SK-N-MC (cell line): ENCODE measurements at places on chromosomes 7 and 10.

DNA sequence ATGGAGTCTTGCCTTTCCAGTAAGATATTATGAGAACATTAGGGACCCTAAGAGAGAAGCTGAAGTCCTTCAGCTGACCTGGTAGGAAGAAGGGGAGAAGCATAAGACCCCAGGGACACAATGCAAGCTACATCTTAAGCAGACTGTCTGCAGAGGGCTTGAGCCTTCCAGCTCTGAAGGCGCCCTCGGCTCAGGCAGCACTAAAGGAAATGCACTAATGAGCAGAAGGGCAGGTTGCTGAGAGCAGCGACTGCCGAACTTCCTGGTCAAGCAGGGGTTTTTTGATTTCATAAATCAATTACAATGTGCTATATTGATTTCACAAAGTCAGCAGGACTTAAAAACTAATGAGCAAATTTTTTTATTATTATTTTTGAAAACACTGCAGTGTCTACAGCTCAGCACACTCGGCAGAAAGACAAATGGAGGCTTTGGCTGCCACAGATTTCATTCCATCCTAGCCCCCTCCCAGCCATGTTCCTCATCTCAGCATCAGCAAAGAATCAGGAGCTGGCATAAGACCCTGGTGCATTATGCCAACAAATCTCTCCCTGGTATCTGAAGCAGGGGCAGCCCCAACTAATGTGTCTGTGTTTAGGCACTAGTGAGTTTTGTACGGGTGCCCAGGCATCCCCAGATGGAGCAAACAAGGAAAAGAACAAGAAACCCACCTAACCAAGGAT is 57.1 kb downstream of the LRRTM3 start:
- DNase-seq: no peak

- DNase-seq: no peak
Measured at GRCh38 chr7:95772771-95773581, 622 bp downstream of the DYNC1I1 start.

DNA sequence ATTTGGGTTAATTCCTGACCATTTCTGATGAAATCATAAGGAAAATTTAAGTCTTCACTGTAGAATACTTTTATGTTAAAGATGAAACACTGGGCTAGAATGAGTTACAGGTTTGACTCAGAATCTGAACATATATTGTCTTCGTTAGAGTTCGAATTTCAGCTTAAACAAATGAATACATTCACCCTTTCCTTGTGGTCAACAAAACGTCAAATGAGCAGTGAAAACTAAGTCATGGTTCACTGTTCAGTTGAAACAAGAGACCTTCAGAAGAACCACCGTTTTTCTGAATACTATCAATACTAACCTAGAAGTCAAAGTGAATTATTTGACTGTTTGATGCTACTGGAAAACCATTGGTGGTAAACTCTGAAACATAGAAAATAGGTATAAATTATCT is 235.2 kb upstream of the ZWINT start:
- no peak for DNase-seq

DNA sequence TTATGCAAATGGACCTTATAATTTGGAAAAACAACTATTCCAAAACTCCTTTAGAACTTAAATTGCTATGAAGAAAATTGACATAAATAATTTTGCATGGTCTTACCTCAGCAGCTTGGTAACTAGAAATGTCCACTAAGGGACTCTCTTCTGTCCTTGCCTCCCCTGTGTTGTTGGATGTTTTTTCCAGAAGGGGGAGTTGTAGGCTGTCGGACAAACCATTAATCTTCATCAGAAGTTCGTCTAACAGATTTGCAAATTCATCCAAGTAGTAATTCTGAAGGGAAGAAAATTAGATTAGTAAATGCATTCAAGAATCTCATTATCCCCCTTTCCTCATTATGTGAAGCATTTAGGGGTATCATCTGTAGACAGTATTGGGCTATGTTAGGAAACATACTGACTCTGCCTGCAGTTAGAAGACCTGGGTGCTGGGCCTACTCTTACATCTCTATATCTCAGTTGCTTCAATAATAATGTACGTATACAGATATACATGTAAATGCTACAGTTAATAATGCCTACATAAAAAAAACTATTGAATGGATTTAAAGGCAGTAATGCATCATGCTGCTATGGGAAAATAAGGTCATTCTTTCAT is 155.6 kb downstream of the PKD1L1 start:
- no peak for DNase-seq

DNA sequence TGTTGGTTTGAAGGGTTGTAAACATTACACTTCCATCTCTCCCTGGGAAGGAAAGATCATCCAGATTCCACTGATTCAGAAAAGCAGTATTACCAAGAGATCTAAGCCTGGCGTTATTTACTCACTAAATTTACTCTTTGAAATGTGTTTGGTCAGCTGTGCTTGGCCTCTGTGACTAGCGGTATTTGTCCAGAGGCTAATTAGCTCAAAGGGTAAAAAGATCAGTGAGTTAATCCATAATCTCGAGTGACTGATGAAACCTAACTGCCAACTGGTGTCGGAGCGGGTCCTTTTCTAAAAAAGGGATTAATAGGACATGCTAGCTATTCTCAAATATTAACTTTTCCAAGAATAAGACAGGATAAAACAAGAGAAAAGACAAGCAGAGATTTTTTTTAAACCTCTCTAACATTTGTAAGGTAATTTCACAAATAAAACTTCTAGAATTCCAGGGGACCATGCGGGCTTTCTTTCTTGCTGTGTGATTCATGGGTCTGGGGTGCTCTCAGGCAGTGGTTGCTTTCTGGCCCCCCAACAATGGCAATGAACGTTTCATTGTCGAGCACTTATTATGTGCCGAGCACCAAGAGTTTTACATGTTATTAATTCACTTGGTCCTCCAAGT is 247.3 kb upstream of the AOAH start:
- no peak for DNase-seq

DNA sequence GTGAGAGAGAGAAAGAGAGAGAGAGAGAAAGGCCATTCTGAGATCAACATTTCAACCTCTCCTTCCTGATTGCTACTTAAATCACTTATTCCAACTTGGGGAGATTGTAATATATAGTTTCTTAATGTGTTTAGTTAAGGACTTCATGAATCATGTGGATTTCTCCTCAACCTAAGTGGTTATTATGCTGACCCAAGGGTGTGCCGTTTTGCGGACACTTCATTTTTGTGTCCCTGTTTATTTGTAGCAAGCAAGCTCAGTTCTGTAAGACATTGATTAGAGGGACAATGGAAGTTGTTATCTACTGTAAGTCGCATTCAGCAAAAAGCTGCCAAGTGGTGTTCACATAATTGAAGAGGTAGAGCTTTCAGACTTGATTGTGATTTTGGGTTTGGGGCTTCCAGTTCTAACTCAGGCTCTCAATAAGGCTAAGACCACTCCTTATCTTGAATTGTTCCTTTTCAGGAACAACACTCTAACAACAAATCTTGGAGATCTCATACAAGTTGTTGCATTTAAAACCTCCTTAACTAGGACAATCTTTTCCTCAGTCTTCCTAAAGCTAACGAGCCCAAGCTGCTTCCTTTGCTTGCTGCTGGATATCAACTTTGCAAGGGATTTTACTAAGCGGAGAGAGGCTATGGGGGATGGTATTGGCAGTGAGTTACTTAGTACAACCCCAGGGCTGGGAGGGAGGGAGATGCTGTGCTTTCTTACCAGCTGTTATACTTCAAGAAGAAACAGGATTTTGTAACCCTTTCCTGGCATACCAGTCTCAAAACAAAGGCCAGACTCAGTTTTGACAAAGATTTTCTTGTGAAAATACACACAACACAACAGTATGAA is 19.8 kb upstream of the COL1A2 start:
- peak; percentile 97 for DNase-seq

DNA sequence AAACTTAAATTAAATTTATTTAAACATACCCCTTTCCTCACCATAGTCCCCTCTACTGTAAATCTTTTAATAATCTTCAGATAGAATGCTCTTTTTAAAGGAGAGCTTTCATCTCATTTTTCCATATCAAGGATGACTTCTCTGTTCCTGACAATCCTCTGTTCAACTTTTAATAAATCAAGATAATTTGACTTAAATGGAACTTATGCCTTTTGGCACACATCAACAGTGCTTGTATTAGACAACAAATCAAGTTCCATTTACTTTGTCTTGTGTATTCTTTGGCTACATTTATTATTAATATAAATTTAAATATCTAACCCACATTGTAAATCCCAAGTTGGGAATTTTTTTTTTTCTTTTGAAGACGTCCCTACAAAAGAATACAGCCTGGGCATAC is 42.7 kb upstream of the HYAL4 start:
- no peak for DNase-seq

DNA sequence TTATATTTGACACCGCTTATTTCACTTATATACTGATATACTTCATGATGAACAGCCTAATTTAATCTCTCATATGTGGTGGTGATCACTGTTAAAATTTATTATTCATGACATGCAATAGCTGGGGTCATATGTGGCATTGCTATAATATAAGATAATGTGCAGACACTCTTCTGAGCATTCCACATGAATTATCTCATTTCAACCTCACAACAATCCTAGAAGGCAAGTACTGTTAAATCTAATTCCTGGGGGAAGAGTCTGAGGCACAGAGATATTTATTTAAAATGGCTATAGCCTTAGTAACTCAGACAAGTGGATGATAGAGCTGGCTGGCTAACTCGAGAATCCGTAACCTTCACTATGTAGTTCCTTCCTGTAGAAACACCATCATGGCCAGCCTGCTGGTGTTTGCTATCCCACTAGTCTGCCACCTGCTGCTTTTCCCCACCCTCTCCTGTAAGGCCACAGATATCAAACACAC is 46.6 kb upstream of the A1CF start:
- no peak for DNase-seq

DNA sequence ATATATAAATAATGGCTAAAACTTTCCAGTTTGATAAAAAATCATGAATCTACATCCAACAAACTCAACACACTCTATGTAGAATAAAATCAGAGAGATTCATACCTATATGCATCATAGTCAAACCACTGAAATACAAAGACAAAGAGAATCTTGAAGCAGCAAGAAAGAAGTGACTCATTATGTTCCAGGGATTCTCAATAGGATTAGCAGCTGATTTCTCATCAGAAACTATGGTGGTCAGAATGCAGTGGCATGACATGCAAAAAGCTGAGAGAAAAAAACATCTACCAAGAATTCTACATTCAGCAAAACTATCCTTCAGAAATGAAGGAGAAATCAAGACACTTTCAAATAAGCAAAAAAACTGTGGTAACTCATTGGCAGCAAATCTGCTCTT is 187.4 kb downstream of the RNLS start:
- no peak for DNase-seq

DNA sequence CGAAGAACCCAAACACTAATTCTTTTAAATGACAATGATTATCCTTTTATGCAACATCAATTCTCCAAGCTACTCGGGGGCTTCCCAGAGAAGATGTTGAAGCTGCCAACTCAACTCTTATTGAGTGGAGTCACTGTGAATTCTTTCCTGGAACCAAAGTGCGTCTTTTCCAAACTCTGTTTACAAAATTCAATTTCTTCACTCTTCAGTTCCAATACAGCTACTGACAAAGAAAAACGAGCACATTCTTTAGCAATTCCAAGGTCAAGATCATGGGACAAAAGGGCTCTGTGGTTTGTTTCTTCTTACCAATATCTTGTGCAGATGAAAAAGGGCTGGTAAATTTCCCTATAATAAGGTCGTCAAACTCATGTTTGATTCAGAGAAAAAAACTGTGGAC is 74.2 kb downstream of the FAS start:
- no peak for DNase-seq

DNA sequence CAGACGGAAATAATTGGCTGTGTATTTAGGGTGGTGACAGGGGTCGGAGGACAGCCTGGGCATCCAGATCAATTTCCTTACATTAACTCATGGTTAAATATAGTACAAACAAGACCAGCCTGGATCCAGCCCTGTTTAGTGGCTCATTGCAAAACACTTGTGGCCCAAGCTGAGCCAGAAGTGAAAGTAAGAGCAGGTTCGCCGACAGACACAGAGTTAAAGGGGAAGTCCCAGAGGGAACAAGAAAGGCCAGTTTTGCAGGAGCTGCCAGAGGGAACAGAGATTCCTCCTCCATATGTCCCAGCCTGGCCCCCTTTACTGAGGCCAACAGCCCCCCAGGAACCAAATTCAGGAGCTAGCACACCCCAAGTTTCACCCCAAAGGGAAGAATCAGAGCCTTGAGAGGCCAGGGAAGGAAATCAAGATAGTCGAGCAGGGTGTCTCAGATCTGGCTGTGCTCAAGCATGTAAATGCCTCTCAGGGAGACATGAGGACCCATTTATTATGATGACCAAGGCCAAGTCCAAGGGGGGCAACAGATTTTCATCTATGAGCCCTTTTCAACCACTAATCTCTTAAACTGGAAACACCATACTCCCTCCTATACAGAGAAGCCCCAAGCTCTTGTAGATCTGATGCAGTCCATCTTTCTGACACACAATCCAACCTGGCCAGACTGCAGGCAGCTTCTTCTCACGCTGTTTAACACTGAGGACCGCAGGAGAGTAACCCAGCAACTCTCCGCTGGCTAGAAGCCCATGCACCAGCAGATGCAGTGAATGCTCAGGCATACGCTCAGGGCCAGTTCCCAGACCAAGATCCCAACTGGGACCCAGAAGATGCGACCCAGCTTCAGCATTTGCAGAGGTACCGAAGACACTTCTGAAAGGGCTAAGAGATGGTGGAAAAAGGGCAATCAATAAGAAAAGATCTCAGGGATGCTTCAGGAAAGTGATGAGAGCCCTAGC is 15.9 kb upstream of the ADCK2 start:
- DNase-seq: no peak

GRCh38 chr7:42677751-42678699 is 233.8 kb downstream of the C7orf25 start:
- DNase-seq: no peak

- DNase-seq: no peak
Measured at GRCh38 chr7:27112361-27112760, 9.9 kb upstream of the HOXA2 start.

DNA sequence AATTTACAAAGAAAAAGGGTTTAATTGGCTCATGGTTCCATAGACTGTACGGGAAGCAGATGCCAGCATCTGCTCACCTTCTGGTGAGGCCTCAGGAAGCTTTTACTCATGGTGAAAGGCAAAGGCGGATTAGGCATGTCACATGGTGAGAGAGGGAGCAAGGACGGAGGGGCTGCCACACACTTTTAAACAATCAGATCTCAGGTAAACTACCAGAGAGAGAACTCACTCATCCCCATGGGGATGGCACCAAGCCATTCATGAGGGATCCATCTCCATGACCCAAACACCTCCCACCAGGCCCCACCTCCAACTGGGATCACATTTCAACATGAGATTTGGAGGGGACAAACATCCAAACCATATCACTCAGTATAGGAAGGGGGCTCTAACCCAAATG is 183.9 kb downstream of the COBL start:
- no peak for DNase-seq

- no peak for DNase-seq
Measured at GRCh38 chr10:114682532-114682931, 24.5 kb upstream of the ABLIM1 start.

GRCh38 chr7:53422291-53422690 is 386.9 kb downstream of the POM121L12 start:
- DNase-seq: no peak

GRCh38 chr10:71068861-71069271 is 143.5 kb upstream of the UNC5B start:
- DNase-seq: no peak

- no peak for DNase-seq
Measured at GRCh38 chr7:105596866-105597265, 15.6 kb upstream of the EFCAB10 start.

- no peak for DNase-seq
Measured at GRCh38 chr7:66583490-66584110, 45.1 kb upstream of the KCTD7 start.
